ENCODE measurements at places on chromosomes 4 and X.

DNA sequence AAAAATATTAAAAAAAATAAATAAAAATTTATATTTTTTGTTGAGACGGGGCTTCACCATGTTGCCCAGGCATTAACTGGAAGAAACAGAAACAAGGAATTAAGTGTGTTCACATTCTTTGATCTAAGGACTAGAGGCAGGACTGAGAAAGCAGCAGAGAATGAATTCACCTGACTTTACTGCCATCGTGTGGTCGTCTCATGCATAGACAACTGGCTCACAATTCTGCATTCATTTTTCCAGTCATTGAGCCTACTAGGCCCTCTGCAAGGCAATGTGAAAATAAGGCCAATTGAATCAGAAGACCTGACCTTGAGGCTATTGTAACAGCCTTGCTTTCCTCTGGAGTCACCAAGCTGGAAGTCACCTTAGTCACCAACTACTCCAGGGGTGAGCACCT lies 37.4 kb downstream of the LHFPL1 start:
- peak; percentile 24 for DNase-seq

- peak; percentile 58 for DNase-seq
Observed at GRCh38 chrX:47581731-47582647, at the start of gene TIMP1. TIMP1 (plus strand) TSS chrX:47582436; CDS start chrX:47583416, 980 bp downstream.

DNA sequence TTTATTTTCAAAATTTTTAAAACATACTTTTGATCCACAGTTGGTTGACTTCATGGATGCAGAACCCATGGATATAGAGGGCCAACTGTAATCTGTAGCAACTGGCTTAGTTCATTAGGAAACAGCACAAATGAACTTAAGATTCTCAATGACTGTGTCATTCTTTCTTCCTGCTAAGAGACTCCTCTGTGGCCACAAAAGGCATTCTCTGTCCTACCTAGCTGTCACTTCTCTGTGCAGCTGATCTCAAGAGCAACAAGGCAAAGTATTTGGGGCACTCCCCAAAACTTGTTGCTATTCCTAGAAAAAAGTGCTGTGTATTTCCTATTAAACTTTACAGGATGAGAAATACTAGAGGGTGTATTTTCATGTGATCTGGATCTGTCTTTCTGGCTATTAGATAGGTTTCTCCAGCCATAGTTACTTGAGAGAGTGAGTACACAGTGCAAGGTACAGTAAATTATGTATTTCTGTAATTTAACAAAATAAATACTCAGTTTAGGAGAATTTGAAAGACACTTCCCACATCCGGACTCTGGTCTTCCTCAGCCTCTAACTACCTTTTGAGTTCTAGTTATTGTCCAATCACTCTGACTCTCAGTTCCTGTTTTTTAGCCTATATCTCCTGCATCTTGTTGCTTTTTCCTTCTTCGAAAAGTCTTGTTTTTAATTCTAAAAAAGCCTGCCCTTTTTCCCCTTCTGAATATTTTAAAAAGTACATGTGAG lies 21.8 kb downstream of the TLR2 start:
- DNase-seq: no peak

- no peak for DNase-seq
Observed at GRCh38 chr4:82782626-82783345, 15.8 kb downstream of the SCD5 start.

DNA sequence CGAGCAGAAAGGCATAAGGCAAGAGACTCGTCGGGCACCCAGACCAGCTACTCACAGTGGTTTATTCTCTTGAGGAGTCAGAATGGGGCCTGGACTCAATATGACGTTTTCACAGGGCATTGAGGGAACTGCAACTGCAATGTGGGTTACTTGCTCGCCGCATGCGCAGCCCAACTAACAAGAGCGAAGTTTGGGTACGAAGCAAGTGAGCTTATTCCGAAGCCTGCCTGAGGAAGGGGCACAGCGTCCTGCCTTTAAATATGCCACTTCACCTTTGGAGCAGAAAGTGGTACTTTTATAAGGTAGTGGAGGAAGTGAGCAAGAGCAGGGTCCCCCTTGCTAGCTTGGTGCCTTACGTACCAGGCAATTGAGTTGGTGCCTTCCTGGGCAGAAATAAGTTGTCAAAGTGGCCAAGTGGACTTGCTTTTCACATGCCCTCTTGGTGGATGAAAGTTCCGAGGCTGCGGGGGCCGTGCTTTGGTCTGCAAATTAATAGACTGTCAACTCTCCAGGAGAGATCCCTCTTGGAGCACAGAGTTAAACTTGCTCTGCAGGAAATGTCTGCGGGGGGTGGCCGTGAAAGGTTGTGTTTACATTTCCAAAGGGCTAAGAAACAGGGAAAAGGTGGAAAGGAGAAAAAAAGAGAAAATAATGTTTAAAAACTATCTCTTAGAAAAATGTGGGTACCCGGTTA lies 480.4 kb downstream of the TRIML1 start:
- DNase-seq: no peak

GRCh38 chr4:139666735-139667281 lies 1.2 kb downstream of the MGST2 start:
- DNase-seq: peak; percentile 80

DNA sequence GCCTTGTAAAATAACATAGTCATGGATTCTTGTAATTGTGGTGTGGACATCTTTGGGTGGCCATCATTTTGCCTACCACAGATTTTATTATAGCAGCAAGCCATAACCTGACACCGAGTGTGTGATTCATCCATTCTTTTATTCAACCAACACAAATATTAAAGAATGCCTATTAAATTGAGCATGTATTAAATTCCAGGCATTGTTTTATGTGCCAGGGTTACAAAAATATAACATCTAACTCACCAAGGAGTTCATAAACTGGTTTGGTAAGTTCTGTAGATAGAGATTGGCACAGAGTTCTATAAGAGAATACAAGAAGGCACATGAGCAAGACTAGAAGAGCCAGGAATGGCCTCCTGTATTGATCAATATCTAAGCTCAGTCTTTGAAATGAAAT lies 18.0 kb downstream of the NBDY start:
- no peak for DNase-seq

DNA sequence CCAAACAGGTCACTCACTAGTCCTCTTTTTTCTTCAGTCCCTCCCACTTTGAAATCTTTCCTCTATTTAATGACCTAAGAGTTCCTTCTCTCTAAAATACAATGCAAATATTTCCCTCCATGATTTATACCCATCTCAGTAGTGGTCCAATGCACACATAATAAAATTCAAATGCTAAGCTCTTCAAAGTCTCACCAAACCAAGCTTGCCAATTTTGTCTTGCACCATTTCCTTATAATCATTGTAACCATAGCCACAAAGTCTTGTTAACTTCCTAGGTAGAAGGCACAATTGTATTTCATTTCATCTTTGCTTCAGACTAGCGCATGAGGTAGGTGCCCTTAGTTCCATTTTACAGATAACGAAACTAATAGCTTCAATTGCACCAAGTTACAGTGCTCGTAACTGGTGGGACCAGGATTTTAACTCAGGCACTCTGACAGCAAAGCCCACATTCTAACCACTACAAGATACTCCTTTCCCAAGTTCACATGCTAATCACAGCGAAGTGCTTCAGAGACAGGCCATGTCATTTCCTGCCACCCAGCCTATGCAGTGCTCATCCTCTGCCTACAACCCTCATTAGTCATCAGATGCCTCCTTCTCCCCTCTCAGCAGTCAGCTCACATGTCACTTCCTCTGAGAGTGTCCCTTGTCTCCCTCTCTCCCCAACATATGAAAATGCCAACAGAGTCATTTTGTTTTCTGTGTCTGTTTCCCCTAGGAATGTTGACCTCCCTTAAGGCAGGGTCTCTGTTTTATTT lies 66.9 kb upstream of the PPARGC1A start:
- no peak for DNase-seq

DNA sequence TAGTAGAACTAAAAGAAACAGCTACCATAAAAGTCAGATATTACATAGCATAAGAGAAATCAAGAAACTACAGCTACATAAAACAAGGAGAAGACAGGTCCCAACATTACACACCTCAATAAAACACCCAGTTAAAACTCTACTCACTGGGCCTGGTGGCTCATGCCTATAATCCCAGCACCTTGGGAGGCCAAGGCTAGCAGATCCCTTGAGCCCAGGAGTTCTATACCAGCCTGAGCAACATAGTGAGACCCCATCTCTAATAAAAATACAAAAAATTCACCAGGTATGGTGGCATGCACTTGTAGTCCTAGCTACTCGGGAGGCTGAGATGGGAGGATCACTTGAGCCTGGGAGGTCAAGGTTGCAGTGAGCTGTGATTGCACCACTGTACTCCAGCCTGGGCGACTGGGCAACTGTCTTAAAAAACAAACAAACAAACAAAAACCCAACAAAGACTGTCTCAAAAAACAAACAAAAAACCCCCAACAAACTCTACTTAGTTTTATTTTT lies 15.2 kb upstream of the TXLNG start:
- no peak for DNase-seq

- peak; percentile 81 for DNase-seq
Observed at GRCh38 chr4:2462218-2462991, 6.5 kb upstream of the RNF4 start.

GRCh38 chr4:62133977-62134376 lies 933.9 kb downstream of the ADGRL3 start:
- DNase-seq: no peak

GRCh38 chr4:3345384-3345783 lies 52.6 kb downstream of the RGS12 start:
- no peak for DNase-seq

DNA sequence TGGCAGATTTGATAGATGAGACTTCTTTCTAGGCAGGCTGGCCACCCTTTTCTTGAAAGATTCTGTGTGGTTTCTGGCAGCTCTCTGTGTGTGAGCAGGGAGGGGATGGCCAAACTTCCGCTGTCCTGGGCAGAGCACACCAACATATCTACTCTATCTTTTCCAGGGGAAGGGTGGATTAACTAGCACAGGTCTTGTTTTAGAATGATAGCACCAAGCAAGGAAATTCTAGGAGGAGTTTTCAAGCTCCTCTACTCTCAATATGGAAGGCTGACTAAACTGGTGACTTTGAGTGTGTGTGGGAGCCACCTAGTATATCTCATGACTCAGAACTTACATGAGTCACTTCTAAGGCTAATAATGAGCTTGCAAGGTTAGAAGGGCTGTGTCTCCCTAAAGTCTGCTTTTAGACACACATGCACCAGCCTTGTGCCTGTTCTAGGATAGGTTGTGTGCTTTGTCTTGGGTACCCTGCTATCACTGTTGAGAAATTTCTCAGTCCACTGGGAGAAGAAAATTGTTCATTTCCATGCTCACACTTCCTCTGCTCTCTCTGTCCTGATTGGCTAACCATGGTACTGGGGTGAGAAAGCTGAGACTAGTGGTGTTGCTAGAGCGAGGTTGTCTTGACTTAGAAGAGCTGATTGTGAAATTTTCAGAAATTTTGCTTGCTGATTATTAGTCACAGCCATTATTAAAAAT lies 72.9 kb downstream of the YIPF6 start:
- DNase-seq: peak; percentile 1

GRCh38 chr4:184863916-184864315 lies 38.1 kb upstream of the ACSL1 start:
- no peak for DNase-seq

DNA sequence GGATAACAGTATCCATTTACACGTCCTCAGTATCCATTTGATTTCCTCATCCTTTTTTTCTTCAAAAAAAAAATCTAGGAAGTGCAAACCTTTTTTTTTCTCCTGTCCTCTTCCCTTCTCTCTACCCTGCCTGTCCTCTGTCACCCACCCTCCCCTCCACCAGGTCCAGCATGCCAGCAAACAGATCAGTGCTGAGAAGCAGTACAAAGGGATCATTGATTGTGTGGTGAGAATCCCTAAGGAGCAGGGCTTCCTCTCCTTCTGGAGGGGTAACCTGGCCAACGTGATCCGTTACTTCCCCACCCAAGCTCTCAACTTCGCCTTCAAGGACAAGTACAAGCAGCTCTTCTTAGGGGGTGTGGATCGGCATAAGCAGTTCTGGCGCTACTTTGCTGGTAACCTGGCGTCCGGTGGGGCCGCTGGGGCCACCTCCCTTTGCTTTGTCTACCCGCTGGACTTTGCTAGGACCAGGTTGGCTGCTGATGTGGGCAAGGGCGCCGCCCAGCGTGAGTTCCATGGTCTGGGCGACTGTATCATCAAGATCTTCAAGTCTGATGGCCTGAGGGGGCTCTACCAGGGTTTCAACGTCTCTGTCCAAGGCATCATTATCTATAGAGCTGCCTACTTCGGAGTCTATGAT lies 1.7 kb downstream of the SLC25A4 start:
- no peak for DNase-seq

- no peak for DNase-seq
Observed at GRCh38 chrX:3743801-3744439, 30.5 kb upstream of the PRKX start.

DNA sequence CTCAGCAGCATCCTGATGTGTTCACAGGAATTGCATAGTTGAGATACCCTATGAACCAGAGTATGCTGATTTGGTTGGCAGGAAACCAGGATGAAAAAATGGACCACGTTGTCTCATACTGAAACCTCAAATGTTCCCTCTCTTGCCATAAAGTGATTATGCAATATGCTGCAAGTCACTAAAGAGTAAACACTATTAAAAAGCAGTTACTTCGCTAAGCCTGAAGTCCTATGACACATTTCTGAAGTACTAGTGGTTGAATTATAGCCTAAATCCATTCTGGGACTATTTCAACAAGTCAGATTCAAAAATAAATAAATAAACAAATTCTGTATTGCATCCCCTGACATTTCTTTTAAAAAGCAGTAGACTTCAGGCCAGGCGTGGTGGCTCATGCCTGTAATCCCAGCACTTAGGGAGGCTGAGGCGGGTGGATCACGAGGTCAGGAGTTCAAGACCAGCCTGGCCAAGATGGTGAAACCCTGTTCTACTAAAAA lies 106.0 kb upstream of the NAP1L5 start:
- peak; percentile 55 for DNase-seq

DNA sequence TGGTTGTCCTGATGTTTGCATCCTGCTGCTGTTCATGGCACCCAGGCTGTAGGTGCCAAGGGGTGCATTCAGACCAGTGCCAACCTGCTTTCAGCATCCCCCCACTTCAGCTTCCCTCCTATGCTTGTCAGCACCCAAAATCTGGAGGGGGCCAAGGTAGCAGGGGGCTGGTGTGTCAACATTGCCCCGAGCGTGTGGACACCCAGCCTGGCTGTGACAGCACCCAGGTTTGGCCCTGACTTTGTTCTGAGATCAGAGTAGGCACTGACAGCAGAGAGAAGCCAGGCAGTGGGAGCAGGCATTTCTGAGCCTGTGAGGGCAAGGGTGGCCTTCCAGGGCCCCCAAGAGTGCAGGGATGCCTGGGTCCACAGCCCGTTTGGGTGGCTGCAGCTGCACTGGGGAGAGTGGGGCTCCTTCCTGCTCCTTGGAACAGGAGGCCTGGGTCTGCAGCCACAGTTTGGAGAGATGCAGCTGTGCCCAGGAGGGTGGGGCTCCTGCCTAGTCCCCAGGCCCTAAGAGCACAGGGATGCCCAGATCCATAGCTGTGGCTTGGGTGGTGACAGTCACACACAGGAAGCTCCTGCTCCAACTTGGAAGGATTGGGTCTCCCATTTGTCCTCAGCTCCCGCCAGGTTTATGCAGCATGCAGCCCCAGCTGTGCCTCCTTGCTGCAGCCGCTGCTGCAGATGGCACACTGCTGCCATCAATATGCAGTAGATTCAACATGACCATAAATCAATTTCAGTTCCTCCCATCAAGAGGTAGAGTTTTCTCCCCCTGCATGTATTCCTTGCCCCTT lies 12.3 kb upstream of the PPM1K start:
- no peak for DNase-seq

- no peak for DNase-seq
Observed at GRCh38 chr4:180380733-180381132, 1862.5 kb upstream of the TENM3 start.

- DNase-seq: no peak
Observed at GRCh38 chrX:54820737-54821136, 13.2 kb downstream of the MAGED2 start.
